ENCODE measurements at places on chromosomes 3 and 15.

GRCh38 chr3:26233374-26233773 is 389.2 kb upstream of the LRRC3B start:
- no peak for DNase-seq

DNA sequence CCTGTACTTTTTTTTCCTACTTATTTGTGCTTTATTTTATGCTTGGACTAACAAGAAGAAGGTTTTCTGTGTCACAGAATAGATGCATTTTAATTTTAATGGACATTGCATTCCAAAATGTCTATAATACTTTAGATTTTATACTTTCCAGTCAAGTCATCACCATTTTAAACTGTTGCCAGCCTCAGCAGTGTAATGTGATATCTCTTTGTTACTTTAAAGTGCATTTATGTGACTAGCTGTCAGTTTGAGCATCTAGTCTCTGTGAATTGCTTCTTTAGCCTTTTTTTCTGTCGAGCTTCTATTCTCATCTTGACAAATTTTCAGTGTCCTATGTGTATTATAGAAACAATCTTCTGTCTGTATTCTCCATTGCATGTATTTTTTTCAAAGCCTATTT is 511.4 kb upstream of the CBLB start:
- no peak for DNase-seq

DNA sequence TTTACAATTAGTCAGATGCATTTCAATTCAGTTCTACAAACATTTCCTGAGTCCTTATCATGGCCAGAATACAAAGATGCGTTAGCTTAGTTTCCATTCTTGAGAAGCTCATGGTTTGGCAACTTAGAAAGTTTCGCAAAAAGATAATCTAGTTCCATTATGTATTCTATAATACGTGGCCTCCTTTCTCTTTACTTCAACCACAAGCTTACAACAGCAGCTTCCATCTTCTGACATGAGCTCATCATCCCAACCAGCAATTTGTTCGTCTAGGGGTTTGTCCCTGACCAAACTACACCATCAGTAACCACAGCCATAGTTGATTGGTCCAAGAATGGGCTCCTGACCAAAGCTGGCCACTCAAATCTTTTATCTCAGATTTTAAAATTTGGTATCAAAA is 267.6 kb upstream of the TBC1D5 start:
- DNase-seq: no peak

DNA sequence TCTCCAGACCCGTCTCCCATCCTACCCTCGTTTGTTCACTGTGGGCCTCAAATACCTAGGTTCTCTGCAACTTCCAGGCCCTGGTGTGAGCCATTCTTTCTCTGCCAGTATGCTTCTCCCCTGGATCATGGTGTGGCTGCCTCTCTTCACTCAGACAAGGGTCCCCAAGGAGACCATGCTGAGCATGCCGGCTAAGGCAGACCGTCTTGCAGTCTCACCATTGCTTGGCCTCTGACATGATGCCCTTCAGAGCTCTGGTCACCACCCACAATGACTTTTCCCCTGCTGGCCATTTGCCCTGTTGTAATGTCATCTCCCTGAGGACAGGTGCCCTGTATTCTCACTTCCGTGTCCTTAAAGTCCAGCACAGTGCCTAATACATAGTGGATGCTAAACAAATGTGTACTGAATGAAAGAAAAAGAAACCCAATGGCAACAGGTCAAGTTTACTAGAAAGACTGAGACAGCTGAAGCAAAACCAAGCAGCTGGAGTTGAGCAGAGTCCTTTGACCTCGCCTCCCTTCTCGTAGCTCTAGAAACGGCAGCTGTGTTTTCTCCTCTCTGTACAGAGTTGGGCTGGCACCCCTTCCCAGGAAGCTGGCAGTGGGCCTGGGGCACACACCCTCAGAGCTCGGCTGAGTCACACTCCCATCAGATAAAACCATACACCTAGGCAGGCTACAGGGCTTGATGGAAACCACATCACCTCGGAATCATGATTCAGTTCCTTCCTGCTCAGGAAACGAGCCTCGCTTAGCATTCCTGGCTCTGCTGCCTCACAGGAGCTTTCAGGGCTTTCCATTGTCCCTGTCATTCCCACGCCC is 8.6 kb downstream of the TLR9 start:
- no peak for DNase-seq

DNA sequence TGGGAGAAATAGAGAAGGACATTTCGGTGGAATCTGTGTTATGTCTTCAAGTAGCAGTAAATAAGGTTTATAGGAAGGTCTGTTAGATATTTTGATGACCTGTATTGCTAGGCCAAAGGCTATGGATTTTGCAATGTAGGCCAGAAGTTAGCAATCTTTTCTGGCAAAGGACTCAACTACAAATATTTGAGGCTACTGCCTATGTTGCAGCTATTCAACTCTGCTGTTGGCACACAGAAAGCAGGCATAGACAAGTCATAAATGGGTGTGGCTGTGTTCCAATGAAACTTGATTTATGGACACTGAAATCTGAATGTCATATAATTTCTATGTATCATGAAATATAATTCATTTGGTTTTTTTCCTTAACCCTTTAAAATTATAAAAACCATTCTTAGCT is 438.7 kb upstream of the C2CD4B start:
- no peak for DNase-seq

DNA sequence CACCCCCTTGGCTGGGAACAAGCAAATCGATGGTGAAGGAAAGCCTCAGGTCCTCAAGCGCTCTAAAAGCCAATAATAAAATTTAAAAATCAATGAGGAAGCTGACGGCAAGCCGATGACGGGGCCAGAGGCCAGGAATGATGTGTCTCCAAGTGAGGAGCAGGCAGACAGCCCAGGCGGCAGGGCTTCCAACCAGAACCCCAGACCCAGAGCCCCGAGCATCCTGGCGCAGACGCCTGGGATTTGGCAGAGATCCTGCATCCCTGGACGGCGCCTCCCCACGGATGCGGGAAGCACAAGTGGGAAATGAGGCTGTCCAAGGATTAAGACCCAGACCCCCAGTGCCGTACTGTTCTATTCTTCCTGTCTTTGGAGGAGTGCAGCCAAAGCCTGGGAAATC is 123.0 kb upstream of the PROK2 start:
- peak; percentile 6 for DNase-seq

DNA sequence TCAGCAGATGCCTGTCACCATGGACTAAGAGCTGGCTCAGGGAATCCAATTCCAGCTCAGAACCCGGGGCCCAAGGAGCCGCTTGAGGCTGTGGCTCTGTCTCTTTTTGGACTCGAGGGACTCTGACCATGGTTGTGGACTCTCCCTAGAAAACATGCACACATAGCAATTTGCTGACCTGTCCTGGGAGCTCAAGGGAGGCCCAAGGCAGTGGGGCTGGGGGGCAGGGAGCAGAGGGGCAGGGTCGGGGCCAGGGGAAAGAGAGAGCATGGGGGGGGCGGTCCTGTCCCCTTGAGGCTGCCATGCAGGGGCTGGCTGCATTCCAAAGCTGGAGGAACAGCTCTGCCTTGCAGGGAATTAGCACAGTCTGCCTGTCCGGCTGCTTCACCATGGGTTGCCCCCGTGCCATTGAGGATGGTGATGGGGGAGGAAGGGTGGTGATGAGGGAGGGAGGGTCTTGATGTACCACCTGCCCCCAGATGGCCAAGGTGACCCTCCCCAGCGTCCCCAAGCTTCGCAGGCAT is 190.1 kb downstream of the GOLGA6L6 start:
- DNase-seq: no peak

GRCh38 chr3:137764001-137764433 is at the start of gene SOX14:
SOX14 (plus strand) TSS chr3:137764315; CDS start chr3:137764785, 470 bp downstream.
- DNase-seq: no peak

GRCh38 chr3:105414841-105415240 is 48.1 kb downstream of the ALCAM start:
- no peak for DNase-seq

DNA sequence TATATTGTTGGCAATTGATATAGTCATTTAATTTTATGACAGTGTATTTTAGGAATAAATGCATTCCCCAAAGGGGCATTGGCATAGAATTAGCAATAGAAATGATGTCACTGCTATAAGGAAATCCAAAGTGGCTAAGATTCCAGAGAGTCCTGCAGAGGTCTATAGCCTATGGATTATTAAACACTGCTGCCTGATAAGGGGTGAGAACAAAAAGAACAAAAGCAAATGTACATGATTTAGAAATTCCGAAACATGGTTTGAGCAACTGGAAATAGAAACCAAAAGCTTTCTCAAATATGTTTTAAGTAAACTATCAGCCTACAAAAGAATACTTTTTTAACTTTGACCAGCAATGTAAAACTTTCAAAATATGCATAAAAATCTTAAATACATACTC is 280.1 kb upstream of the RASGRP1 start:
- no peak for DNase-seq

GRCh38 chr3:31065765-31066164 is 171.3 kb upstream of the GADL1 start:
- DNase-seq: no peak

GRCh38 chr3:23804441-23805209 is 1.1 kb upstream of the UBE2E1 start:
- DNase-seq: no peak

DNA sequence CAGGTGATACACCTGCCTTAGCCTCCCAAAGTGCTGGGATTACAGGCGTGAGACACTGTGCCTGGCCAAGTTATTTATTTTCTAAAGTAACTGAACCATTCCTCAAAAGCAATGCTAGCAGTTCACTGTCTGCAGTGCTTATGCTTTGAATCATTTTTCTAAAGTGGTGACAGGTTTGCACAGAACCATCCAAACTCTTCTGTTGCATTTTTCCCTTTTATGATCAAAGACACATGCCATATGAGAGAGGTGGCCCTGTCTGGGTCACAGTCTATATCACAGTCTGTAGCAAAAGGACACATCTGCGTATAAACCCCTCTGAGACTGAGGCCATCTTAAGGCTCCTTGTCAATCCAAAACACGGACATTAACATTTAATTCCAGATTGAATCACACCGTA is 17.2 kb downstream of the CDCP1 start:
- DNase-seq: no peak

DNA sequence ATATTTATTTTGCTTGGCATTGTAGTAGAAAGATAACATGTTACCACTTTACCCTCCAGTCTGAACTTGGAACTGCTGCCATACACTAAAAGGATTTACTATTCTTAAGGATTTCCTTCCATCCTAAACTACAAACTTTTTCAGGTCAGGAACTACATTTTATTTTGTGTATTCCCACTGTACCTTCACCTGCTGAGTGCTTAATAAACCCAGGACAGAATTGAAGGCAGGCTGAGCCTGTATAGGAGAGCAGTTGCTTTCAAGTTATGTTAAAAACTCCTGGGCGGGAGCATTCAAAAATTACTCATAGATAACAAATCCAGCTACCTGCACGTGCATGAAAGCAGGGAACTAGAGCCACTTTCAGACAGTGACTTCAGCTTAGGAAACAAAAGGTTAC is 58.3 kb downstream of the CACNA1D start:
- no peak for DNase-seq

- no peak for DNase-seq
Measured at GRCh38 chr3:32411442-32411841, 19.8 kb downstream of the CMTM7 start.

DNA sequence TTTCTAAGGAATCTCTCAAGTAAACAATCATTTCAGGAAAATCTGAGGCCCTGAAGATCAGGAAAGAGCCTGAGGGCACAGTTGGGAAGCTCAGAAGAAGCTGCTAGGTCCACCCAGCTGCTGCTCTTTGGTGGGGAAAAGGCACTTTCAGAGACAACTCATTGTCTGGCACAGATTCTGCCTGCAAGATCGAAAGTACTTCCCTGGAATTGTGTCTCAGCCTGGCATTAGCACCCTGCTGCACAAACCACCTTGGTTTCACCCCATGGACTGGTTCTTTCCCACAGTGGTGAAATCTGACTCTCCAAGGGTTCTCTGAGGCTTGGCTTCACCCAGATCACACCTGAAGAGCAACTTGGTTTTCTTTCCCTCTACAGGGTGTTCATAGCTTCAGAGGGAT is 18.7 kb downstream of the THRB start:
- no peak for DNase-seq

DNA sequence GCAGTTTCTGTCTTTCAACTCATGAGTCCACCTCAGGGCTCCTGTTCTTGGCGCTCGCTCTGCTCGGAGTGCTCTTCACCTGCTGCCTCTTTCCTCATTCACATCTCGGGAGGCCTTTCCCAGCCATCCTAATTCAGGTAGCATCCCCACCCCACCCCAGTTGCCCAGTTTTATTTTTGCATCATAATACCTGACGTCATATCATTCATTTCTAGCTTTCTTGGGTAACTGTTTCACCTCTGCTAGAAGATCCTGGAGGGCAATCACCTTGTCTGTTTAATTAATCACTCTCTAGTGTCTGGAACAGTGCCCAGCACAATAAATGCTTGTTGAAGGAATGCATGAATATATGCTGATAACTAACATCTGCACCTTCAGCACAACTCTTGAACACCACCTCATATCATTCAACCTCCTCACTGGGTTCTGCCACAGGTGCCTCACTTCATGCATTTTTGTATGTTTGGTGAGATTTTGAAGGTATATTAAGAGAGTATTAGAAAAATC is 7.6 kb downstream of the NUSAP1 start:
- DNase-seq: no peak

GRCh38 chr3:38004415-38005075 is 14.0 kb downstream of the VILL start:
- DNase-seq: peak; percentile 68

GRCh38 chr15:40241269-40242212 is 2.7 kb downstream of the PAK6 start:
- no peak for DNase-seq

GRCh38 chr3:58693940-58694850 is 27.6 kb upstream of the FAM3D start:
- DNase-seq: no peak

DNA sequence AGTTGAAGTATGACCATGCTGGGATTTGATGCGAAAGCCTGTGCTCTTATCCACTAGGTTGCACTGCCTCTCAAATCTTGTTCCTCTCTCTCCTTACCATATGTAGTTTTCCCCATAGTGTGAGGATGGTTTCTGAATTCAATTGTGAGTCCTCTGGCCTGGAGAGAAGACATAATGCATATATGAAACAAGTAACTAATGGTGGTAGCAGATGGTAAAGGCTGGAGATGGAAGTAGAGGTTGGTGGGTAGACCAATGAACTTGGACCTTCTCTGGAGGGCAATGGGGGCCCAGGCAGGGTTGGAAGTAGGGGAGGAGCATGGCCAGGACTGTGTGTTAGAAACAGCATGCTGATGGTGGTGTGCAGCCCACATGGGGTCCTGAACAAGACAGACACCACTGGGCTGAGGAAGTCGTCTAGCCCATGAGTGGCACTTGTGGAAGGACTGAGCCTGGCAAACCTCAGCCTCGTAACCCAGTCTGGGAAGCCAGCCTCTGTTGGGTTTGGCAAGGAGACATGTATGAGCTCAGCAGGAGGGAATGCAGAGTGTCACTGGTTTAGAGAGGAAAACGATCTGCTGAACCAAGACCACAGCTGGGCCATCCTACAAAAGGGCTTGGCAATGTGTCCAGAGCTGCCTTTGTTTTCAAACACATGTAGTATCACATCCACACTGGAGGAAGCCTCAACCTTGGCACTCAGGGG is 18.5 kb upstream of the LMCD1 start:
- DNase-seq: no peak

GRCh38 chr3:152269056-152269830 is 514 bp downstream of the MBNL1 start:
- DNase-seq: peak; percentile 67

GRCh38 chr3:126907557-126907956 is 75.4 kb upstream of the PLXNA1 start:
- peak; percentile 56 for DNase-seq
